ENCODE measurements at places on chromosomes 2 and 18. TPM values are rescaled to one million over a fixed set of nuclear protein-coding genes. Genes with fewer than 3 reads are reported as not detected.

The IMPACT gene
- total RNA-seq: 12.3 TPM

DNA sequence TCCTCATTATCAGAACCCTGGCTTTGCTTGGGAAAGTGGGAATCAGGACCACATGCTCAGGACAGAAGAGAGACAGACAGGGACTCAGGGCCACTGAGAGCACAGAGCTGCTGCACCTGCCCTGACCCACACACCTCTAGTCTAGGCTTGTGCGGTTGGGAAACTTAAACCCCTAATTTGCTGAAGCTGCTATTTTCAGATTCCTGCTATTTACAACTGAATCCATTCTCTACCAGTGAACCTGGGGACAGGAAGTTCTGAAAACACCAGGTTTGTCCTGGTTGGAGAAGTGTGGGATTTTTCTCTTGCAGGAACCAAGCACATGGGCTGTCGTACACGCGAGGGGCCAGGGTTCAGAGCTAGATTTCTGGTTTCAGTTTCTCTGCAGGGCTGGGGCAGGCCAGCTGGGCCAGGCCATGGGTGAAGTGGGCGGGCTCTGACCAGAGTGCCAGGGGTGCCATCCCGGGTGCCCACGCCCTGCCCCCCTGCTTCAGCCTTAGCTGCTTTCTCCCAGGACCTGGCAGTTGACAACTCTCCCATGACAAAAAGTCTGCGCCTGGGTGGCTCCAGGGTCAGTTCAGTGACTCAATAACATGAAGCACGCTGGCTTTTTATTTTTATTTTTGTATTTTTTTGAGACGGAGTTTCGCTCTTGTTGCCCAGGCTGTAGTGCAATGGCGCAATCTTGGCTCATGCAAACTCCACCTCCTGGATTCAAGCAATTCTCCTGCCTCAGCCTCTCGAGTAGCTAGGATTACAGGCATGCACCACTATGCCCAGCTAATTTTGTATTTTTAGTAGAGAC lies 51.3 kb upstream of the SLC1A4 start:
- DNase-seq: no peak

GRCh38 chr2:44938287-44939105 lies 3.0 kb upstream of the SIX3 start:
- no peak for DNase-seq

The POTEI gene
- total RNA-seq: not detected

The SRD5A2 gene
- not detected for total RNA-seq

The CRYGD gene
- total RNA-seq: not detected

DNA sequence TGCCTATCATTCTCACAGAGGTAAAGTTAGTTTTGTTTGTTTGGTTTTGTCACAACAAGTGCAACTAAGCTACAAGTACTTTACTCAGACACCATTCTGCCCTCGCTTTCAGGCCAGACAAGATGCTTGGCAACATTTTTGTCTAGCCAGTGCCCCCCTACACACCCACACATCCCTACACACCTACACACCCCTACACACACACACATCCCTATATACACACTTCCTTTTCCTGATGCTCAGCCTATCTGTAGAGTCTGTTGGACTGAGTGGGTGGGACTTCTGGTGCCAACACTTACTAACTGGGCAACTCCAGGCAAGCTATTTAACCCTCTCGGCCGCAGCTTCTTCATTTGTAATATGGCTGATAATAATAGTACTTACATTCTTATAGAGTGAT lies 161.4 kb downstream of the ALK start:
- no peak for DNase-seq

DNA sequence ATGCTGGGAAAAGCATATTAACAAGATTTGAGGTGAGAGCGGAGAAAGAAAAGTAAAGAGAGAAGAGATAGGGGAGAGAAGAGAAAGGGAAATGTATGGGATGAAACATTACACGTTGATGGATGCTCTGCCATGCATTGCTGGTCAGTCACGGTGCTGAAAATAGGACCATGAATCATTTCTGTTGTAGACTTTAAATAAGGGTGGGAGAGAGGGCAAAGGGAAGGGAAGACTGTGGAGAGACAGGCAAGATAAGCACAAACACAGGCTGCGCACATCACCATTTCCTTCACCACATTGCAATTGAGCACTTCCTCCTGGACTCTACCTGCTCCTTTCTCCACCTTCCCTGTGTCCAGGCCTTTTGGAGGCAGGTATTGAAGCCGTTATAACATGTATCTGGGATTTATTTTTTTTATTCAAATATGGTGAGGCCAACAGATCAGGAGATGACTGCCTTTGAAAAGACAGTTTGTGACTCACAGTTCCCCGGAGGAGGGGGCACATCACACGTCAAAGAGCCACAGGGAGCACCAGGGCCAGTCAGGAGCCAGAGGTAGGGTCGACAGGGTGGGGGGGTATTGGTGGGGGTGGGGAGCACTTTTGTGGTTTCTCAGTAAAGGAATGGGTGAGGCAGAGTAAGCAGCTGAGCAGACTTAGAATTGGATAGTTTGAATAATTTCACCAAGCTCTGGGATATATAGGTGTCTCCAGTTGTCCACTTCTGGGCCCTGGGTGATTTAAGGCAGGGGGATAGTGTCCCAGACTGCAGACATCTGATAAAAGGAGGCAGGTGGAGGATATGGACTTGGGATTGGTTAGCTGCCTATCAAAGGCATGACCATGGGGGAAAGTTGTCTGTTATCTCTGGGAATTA lies 372.8 kb upstream of the ST6GAL2 start:
- peak; percentile 2 for DNase-seq

DNA sequence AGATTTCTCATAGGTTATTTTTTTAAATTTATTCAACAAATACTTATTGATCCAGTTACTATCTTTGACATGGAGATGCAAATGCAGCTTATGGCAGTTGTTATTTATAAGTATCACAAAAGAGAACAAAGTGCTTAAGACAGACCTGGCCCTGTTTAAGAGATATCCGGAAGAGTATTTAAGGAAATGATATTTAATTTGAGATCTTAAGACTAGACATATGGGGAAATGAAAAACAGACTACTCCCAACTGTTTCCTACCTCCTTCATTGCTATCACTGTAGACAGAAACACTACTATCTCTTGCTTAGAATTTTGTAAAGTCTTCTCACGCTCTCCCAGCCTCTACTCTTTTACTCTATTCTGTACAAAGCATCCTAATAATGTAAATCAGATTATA lies 36.0 kb downstream of the RPRD1A start:
- DNase-seq: no peak

GRCh38 chr2:30736461-30737325 lies 70.6 kb downstream of the CAPN13 start:
- DNase-seq: no peak

DNA sequence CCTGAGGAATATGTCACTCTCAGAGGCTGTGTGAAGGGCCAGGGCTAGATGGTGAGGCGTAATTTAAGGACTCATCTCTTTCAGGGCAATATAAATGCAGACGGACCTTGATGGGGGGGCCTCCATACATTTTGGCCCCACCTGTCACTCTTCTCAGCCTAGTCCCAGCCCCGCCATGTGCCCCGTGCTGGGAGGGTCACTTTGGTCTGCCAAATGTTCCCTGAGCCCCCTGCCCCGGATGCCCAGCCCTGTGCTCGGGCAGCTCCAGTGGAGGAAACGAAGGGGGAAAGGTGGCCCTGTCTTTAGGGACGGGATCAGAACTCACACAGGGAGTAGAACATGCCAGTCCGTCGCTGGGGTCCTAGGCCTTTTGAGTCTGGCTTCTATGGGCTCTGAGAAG lies 168.6 kb downstream of the KLHL29 start:
- no peak for DNase-seq

GRCh38 chr2:120536141-120536540 lies 190.2 kb downstream of the INHBB start:
- no peak for DNase-seq

- no peak for DNase-seq
These were observed 254.3 kb downstream of the SOX11 start for GRCh38 chr2:5946225-5947115.

DNA sequence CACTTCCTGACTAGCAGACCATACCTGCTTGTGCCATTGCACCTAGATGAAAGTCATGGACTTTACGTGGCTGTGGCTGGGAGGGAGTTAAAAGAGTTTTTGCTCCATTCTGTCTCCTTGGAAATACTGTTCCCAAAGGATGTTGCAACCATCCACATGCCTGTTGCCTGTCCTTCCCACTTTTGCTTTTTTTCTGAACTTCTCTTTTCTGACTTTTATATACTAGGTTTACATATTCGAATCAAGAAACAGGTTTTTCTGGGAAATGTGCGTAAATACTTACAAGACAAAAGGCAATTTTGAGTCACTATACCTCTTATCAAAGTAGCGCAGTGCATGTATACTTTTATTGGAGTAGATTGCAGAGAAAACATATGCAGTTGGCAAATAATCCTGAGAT lies 244.8 kb downstream of the PRKCE start:
- no peak for DNase-seq

DNA sequence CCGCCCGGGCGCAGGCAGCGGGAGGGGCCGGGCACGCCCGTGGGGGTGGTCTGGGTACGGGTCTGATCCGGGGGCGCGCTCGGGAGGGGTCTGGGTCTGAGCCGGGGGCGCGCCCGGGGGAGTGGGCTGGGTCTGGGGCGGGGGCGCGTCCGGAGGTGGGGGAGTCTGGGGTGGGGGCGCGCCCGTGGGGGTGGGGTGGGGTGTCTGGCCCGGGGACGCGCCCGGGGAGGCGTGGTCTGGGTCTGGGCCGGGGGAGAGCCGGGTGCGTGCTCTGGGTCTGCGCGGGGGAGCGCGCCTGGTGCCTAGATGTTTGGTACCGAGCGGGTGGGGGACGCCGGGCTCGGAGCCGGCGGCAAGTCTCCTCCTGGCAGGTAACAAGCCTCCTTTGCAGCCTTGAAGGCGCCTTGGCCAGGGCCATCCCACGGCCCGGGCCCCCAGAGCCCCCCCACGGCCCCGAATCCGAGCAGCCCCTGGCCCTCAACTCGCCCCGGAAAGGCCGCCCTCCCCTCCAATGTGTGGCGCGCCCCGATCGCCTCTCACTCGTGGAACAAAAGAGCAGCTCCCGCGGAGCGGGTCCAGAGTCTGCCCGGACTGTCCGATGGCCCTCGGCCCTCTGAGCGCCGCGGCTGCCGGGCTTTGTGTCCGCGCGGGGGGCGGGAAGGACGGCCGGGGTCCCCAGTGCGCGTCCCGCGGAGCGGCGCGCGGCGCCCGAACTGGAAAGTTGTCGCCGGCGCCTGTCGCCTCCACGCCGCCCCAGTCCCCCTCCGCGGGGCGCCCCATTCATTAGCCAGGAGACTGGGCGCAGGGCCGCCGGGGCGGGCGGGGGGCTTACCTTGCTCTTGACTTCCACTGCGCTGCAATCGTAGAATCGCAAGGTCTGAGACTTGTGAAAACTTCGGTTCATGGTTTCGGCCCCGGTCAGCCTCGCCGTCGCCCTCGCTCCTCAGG lies 595 bp downstream of the PARD6G start:
- no peak for DNase-seq

GRCh38 chr18:36314754-36315153 lies 17.2 kb downstream of the FHOD3 start:
- DNase-seq: peak; percentile 61

GRCh38 chr2:74481961-74482800 lies 617 bp downstream of the CCDC142 start:
- DNase-seq: no peak

- DNase-seq: no peak
These were observed 31.1 kb downstream of the TOGARAM2 start for GRCh38 chr2:29012211-29012681.

The AGXT gene
- total RNA-seq: 0.07 TPM

- no peak for DNase-seq
These were observed 89.5 kb downstream of the CCDC102B start for GRCh38 chr18:68887410-68887809.

- DNase-seq: no peak
These were observed 8.8 kb upstream of the CABLES1 start for GRCh38 chr18:23126376-23127056.

GRCh38 chr2:21687589-21687988 lies 563.8 kb downstream of the TDRD15 start:
- no peak for DNase-seq

GRCh38 chr2:198857246-198857645 lies 600.5 kb downstream of the SATB2 start:
- no peak for DNase-seq

DNA sequence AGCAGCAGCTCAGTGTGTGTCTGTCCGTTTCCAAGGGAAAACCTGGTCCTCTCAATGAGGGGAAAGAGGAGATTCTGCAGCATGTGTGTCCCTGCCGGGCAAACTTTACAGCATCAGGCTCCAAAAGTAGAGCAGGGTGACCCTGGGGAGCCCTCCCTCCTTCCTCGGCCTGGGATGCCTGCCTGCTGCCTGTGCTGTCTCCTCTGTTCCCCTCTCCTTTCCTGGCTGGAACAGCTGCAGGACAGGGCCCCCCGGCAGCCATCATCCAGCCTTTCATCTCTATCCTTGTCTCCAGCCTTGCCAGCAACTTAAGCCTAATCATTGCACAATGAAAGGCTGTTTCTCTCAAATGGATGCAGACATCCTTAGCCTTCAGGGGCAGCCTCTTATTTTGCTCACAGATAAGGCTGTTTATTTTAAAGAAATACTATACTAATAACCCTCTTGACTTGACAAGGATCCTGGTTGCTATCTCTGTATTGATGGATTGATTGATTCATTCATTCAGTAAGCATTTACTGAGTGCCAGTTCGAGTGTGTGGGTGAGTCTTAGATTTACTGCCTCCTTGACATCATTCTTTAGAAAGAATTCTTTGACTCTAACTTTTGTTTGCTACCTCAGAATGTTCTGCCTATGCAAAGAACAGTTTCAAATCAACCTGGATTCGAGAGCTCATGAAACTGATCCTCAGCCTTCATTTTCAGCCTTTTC lies 40.6 kb upstream of the EDAR start:
- no peak for DNase-seq

- DNase-seq: no peak
These were observed 141.3 kb downstream of the GBX2 start for GRCh38 chr2:236026841-236027240.

DNA sequence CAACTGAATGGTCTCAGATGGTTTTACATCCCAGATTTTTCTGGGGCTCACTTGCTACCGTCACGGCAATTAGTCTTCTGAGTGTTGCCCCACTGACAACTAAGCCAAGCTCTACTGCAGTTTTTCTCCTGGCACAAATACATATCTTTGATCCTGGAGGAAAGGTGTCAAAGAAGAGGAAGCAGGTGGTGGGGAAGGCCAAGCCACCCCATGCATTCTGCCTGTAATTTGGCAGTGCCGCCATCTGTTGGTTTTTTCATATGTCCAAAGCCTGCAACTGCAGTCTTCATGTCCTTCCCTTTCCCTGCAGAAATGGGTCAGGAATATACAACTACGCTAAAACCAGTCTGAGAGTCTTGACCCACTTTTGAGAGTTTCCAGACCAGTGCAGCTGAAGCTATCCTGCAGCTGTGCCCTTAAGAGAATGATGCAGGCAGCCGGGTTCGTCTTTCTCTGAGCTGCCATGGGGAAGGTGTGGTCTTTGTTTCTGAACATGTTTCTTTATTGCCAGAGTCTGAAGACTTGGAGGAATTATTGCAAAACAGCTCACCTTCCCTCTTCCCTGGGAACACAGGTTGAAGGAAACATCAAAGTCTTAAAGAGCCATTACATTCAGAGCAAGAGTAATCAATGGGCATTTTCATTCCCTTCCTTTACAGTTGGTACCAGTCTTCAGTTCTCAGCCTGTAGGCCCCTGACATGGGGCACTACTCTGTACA lies 71.8 kb upstream of the ATL2 start:
- no peak for DNase-seq

The RAX gene
- total RNA-seq: not detected

GRCh38 chr2:29587402-29588190 lies 333.8 kb downstream of the ALK start:
- no peak for DNase-seq

The FAM110C gene
- total RNA-seq: not detected

Measured in A172 (cell line).